ENCODE measurements at places on chromosomes 13 and 19.

DNA sequence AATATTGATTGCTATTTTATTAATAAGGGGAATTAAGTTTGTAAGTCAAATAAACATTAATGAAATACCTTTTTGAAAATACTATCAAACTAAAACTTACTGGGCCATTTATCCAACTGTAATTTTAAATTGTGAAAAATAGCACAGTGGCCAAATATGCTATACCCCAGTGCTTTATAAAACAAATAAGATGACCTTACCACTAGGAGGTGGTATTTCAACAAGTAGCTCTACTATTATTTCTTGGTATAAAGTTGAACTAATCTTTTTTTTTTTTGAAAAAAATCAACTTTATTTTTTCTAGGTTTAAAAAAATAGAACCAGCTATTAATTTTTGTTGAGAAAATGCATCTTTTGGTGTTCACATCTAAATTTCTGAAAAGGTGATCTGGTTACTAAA is 14.7 kb downstream of the LACC1 start:
- DNase-seq: no peak

GRCh38 chr13:106986033-106986484 is 418.1 kb upstream of the ARGLU1 start:
- DNase-seq: peak; percentile 63

DNA sequence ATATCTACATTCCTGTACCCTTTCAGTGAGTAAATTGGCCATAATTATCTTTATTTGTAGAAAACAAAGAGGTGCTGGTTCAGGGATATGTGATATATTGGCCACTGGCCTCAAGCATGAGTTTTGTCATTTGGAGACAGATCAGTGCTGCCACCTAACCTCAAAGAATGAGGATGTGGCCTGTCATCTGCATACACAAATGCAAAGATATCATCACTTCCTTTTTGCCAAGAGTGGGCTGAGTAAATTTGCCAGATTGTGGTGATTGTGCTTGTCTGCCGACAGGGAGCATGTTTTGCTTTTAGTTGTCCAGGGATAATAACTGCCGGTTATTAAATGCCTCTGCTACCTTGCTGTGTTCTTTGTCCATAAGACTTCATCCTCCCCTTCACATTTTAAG is 44.2 kb downstream of the WASF3 start:
- DNase-seq: peak; percentile 82

GRCh38 chr13:112603641-112604225 is 15.8 kb upstream of the TUBGCP3 start:
- DNase-seq: peak; percentile 46

DNA sequence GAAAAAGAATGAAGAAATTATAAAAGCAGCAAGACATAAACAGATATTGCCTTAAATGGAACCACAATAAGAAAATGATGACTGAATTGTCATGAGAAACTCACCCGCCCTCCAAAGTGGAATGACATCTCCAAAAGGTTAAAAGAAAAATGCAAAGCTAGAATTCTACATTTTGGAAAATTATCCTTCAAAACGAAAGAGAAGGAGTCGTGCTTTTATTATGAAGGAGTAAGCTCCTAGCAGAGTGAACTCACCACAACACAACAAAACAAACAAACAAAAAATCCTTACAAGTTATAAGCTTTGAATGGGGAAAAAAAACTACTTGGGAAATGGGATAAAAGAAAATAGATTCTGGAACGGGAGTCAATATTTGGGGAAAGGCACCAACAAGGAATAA is 6.7 kb downstream of the SIGLEC14 start:
- no peak for DNase-seq
